ENCODE measurements at places on chromosomes 16 and 17.

GRCh38 chr16:15587152-15587825, 55.7 kb downstream of the MARF1 start:
- DNase-seq = no peak

- DNase-seq = no peak
These were observed 5.4 kb upstream of the RNF222 start for GRCh38 chr17:8402921-8403536.

DNA sequence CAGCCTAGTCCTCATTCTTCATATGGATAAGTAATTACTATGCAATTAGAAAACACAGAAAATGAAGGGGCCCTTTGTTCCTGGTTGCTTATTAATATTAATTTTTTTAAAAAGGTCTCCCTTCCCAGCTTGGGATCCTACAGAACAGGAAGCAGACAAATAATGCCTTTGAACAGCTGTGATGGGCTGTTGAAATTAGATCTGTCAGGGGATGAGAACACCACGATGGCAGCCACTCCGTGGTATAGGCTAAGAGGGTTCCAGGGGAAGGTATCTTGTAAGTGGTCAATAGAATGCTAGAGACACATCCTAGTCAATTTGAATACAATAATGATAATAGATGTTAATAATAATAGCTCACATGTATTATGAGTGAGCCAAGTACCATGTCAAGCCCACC, 83.1 kb downstream of the CCDC182 start:
- DNase-seq = no peak

GRCh38 chr17:4163951-4164350, 21.0 kb downstream of the CYB5D2 start:
- DNase-seq = no peak

DNA sequence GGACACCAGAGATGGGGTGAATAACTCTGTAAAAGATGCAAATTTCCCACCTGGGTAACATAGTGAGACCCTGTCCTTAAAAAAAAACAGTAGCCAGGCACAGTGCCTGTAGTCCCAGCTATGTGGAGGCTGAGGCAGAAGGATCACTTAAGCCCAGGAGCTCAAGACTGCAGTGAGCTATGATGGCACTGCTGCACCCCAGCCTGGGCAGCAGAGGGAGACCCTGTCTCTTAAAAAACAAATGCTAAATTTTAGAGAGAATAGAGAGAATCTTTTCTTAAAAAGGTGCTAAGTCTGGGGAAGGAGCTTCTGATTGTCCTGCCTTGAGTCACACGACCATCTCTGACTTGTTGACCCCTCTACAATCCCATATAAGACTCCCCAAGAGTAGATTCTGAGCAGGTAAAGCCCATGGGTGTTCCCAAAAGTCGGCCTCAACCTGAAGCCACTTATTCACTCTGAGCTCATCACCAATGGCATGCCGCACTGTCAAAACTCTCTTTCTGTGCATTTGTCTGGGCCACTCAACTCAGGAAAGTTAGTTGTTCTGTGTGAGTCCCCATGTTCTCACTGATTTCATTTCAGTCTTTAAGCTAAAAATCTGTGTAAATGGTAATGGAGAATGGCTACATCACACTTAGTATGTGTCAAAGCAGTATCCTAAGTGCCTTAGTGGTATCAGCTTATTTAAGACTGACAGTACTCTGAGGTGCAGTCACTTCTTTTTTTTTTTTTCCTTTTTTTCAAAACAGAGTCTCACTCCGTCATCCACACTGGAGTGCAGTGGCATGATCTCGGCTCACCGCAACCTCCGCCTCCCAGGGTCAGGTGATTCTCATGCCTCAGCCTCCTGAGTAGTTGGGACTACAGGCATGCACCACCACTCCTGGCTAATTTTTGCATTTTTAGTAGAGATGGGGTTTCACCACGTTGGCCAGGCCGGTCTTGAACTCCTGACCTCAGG, 41.6 kb downstream of the PRKCB start:
- DNase-seq = no peak

GRCh38 chr16:8957063-8957397, 6.7 kb downstream of the USP7 start:
- no peak for DNase-seq

DNA sequence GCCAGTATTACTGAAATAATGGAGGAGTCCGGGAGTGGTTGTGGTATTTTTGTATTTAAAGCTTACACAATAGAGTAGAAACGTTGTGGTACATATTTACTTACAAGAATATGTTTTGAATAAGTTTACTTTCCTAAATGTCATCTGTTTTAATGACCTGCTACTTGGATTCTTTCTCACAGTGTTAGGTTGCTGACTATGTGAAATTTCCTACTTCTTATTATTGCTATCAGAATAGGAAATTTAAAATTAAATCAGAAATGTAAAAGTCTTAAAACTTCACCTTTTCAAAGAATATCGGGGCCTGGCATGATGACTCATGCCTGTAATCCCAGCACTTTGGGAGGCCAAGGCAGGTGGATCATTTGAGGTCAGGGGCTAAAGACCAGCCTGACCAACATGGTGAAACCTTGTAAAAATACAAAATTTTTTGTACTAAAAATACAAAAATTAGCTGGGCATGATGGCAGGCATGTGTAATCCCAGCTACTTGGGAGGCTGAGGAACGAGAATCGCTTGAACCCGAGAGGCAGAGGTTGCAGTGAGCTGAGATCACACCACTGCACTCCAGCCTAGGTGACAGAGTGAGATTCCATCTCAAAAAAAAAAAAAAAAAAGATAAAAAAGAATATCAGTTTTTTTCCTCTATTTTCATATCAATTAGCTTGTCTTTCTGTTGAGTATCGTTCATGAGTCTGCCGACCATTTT, 77.8 kb downstream of the VMP1 start:
- DNase-seq = no peak

GRCh38 chr17:64718058-64718457, 56.0 kb upstream of the SMURF2 start:
- DNase-seq = no peak

DNA sequence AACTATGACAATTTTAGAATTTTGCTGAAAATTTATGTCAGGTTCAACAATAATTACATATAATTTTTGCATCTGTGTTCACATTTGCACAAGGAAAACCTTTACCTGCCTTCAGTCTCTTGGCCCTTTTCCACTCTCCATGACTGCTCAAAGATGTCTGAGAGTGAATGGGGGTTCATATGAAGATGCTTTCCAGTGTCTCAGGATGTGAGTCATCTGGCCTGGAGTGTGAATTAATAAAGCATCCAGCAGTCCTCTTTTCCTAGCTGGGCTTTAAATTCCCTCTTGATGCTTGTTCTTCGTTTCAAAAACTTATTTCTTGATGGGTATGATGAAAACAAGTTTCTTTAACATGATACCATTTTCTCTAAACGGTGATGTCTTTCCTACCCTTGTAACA, 99.9 kb downstream of the CDK5R1 start:
- no peak for DNase-seq

DNA sequence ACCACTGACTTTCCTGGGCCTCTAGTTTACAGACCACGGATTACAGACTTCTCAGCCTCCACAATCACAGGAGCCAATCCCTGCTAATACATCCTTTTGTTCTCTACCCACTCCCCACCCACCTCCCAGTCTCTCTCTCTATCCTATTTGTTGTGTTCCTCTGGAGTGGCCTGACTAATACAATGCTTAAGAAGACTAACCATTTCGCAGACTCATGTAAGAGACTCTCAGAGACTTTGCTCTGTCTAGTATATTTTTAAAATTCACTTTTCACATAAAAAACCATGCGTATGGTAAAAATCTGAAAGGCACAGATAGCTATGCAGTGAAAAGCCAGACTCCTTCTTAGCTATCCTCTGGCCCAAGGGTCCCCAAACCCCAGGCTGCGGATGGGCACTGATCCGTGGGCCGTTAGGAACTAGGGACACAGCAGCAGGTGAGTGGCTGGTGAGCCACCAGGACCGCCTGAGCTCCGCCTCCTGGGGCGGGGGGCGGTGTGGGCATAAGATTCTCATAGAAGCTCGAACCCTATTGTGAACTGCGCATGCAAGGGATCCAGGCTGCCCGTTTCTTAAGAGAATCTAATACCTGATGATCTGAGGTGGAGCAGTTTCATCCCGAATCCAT, 7.6 kb downstream of the PIK3R6 start:
- DNase-seq = no peak

- no peak for DNase-seq
These were observed 2.6 kb downstream of the SNX29 start for GRCh38 chr16:11979013-11979672.

- no peak for DNase-seq
These were observed 20.7 kb upstream of the IL21R start for GRCh38 chr16:27381236-27381635.

- DNase-seq = peak; percentile 53
These were observed 476 bp upstream of the LPCAT2 start for GRCh38 chr16:55508271-55508921.

DNA sequence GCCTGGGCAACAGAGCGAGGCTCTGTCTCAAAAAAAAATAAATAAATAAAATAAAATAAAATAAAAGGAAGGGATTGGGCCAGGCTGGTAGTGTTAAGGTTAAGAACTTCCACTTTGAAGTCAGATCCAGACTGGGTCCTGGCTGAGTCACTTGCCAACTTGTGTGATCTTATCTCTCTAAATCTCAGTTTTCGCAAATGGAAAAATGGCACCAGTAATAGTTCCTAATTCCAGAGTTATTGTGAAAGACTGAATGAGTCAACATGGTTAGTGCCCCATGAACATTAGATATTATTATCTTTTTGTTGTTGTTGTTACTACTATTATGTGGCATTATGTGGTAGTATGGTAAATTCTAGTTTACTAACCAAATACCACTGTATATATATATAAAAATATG, 188.0 kb upstream of the AXIN2 start:
- no peak for DNase-seq

DNA sequence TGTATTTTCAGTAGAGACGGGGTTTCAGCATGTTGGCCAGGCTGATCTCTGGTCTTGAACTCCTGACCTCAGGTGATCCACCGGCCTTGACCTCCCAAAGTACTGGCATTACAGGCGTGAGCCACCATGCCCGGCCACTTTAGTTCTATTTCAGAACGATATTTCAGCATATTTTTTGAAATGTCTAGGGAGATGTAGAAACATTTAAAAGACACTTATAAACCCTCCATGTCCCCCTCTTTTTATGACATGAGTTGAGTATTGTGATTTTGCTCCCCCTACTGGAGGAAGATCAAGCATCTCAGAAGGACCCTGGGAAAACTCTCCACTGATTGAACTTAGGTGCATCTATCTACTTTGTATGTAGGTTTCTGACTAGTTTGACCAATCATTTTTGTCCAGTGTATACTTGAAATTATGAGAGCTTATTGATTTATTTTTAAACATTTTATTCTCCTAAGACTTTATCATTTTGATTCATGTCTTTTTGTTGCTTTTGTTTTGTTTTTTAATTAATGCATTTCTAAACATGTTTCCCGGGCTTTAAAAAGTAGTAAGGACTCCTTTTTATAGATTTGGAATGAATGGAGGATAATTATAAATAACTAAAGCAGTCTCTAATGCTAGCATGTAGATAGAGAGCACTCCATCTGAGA, 105.1 kb downstream of the CHD9 start:
- DNase-seq = peak; percentile 75

DNA sequence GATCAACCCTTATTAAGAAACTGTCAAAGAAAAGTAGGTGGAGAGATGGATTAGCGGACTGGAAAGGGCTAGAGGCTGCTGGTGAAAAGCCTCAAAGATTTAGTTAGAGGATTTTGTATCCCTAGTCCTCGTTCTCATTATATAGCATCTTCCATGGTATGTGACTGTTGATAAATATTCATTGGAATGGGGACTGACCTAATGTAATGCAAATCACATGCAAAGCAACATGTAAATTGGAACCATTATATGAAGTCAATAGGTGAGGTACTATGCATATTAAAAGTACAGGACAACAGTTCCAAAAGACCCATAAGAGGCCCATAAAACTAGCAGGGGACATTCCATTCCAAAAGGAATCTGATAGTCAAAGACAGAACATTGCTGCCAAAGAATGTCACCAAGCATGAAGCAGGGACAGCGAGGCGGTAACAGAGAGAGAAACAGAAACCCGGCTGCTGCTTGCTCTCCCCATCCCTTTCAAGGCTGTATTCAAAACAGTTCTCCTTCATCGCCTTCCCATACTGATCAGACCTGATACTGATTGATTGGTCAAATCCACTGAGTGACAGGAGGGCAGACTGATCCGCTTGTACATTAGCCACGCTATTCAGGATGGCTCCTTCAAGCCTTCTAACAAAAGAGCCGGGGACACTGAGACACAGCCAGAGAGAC, 44.5 kb downstream of the SOX9 start:
- DNase-seq = no peak

DNA sequence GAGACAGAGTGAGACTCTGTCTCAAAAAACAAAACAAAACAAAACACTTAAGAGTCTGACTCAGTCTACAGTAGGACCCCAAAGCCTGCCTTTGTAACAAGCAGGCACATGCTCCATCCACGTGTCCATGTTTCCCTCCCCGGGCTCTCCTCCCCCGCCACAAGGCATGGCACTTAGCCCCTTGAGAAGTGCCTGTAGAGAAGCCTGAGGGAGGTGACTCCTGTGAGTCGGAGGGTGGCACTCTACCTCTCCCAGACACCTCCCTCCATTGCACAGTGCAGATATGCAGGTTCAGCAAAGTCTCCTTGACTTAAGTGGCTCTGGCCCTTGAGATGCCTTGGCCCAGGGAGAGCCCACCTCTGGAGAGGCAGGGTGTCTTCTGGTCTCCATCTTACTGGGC, 6.8 kb downstream of the FHOD1 start:
- no peak for DNase-seq

GRCh38 chr17:36069136-36069535, 5.1 kb downstream of the CCL18 start:
- DNase-seq = no peak

DNA sequence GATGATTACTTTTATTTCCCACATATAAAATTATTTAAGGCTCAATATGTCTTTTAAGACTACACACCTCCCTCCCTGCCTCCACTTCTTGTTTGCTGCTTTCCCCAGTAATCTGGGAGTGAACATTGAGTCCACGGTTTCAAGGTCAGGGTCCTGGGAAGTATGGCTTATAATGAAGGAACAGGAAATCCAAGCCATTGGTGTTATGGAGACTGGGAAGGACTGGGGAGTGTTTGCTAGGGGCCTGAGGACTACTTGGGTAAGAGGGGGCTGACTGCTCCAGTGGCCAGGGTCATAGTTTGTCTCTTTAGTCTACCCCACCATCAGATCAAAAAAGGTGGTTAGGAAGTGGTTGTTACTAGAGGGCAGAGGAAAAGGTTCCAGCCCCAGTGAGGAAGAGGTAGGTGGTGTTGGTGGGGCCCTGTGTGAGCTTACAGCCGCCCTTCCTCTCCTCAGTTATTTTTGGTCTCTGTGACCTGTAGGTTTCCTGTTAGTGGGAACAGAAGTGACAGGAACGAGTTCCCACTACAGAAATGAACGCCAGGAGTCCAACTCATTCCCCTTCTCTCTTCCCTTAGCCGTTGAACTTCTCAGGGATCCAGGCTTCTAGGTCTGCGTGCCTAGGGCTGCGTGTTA, 742 bp upstream of the SLC16A13 start:
- DNase-seq = no peak

Data from pons (tissue), 1 donor.